ENCODE measurements at places on chromosomes 1 and 21.

DNA sequence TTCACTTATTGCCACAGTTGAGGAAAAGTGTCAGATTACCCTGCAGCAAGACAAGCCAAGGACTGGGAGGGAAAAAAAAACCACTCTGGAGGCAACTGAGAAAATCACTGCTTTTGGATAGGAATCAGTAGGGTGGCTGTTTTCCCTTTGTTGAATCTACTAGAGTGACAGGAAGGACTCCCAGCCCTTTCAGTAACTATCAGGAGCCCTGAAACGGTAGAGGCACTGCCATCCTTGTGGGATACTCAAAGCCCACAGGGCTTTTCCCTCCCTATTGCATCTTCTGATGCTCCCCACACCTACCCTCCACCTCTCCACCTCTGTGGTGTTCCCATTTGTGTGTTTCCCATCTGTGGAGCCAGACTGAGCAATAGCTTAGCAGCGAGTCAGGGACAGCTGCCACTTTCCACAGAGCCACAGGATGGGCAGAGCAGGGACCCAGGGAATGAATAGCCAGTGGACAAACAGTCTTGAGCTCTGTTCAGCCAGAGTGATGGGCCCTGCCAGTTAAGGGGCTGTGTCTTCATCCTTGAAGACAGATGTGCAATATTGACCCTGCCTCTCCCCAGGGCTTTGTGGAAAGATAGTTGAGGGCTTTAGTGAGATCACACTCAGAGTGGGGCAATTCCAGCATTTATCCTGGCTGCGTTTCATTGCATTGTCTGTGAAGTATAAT, 13.9 kb downstream of the UBIAD1 start:
- DNase-seq = no peak

GRCh38 chr1:28815533-28816185, 3.7 kb downstream of the OPRD1 start:
- no peak for DNase-seq

GRCh38 chr1:222654849-222655248, 37.0 kb downstream of the MIA3 start:
- peak; percentile 68 for DNase-seq

- no peak for DNase-seq
These were observed 120.6 kb downstream of the DNM3 start for GRCh38 chr1:171961861-171962260.

DNA sequence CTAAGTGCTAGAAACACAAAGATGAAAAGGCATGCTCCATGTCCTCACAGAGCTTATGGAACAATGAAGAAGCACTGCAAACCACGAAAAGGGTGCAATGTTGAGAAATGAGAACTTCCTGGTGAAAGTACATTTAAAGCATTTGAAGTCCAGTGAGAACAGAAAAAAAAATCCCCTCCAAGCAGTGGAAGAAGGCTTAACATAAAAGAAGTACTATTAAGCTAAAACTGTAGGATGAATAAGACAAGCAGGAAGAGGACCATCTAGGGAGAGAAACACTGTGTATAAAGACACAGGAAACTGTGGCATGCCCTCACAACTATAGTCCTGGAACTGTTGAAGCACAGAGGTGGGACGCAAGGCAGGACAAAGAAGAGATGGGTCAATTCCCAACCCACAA, 10.0 kb downstream of the TP53BP2 start:
- no peak for DNase-seq

DNA sequence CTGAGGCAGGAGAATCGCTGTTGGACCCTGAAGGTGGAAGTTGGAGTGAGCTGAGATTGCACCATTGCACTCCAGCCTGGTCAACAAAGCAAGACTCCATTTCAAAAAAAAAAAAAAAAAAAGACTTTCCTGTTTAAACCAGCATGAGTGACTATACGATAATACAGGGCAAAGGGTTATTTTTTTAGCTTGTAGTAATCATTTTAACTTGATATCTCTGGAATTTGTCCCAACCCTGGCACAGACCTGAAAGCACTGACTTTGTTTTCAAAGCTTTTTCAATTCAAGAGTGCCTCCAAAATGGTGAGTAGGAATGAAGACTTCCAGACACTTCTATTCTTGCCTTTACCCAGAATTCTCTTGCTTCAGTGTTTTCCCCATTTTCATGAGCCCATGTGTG, 4.4 kb upstream of the TMCO2 start:
- DNase-seq = no peak

DNA sequence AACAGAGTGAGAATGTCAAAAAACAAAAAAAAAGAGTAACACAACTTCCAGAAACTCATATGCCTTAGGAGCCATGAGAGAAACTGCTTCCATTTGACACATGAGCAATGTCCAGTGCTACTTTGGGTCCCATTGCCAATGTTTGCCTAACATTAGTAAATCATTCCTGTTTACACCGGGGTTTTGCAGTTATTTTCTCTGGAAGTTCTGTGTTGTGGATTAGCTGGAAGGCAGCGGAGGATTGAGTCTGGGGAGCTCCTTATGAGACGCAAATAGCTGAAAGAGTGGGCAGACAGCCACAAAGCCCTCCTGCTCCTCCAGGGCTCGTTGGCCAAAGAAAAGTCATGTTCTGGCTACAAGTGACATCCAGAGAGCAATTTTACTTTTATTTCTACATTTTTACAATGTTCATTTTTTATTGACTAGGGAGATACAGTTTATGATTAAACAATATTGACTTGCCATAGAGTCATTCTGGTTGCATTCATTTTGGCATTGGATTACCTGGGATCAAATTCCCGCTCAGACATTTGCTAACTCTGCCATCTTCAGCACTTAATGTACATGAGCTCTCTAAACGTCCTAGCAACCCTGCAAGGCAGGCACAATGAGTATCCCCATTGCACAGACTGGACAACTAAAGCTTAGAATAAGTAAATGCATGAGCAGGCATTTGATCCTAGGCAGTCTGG, 66.4 kb upstream of the GALNT2 start:
- DNase-seq = no peak

- DNase-seq = no peak
These were observed 493.7 kb upstream of the PLXNA2 start for GRCh38 chr1:208737922-208738321.

GRCh38 chr1:27428316-27429028, 36.0 kb downstream of the GPR3 start:
- no peak for DNase-seq

DNA sequence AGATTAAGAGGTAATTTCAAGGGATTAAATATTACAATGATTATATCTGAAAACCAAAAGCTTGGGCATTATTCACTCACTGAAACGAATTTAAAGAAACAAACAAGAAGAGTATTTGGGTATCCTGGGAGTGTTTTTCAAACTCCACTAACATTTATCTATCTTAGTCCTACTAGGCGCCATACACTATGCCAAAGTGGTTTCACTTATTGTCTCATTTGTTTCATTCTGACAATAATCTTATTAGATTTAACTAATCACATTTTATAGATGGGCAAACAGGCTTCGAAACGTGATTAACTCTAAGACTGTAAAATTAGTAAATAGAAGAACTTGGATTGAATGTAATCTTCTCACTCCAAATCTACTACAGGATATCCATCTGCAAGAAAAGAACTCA, 25.4 kb downstream of the ASH1L start:
- no peak for DNase-seq

DNA sequence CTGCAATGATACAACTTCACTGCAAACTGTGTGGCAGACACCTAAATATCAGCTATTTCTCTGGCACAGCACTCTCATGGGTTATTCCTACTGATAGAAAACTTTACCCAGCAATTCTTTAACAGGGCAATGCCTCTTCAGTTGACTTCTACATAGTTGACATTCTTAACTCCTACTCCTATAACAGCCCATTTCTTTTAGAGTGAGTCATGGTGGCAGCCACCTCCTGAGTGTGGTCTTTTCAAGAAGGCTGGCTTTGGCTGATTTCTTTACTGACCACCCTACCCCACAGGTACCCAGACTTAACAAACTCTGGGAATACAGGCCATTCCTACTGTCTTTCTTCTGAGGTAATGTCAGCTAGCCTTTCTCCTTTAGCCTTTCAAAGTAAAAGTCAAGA, 805.8 kb upstream of the ADGRL2 start:
- no peak for DNase-seq

DNA sequence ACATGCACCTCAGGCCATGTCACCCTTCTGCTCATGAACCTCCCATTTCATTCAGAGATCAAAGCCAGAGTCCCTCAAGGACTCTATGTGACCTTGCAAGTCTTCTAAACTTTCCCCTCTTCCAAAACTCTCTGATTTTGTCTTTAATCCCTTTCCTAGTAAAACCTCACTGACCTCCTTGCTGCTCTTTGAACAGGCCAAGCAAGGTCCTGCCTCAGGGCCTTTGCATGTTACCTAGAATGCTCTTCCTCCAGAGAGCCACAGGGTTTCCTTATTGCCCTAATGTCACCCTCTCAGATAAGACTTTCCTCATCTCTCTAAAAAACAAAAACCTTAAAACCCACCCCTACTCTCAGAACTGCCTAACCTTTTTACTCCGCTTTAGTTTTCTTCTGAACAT, 26.6 kb downstream of the IL23R start:
- DNase-seq = no peak

- no peak for DNase-seq
These were observed 438.9 kb downstream of the CAMTA1 start for GRCh38 chr1:7224081-7224534.

DNA sequence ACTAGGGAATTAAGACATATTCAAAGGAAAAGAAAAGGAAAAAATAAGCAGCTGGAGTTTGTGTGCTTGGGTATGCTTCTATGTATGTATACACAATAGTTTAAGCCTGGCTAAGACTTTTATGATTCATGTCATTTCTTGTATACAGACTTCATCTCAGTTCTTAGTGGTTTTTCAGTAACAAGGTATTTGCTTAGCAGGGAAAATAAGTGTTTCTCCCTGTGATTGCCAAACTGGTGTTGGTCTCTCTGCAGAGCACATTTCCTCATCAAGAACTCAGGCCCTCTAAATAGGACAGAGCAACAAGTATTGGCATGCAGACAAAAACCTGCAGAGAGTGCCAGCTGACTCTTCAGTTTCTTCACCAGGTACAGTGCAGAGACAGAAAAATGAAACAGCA, 484.4 kb upstream of the ZRANB2 start:
- no peak for DNase-seq

- no peak for DNase-seq
These were observed 56.5 kb upstream of the SELENON start for GRCh38 chr1:25743164-25744139.

GRCh38 chr1:198201956-198202784, 45.4 kb downstream of the NEK7 start:
- DNase-seq = no peak

GRCh38 chr1:94795434-94795833, 24.7 kb upstream of the SLC44A3 start:
- DNase-seq = no peak

GRCh38 chr21:15308333-15308732, 243.5 kb upstream of the NRIP1 start:
- DNase-seq = no peak

GRCh38 chr21:40512590-40512989, 334.4 kb downstream of the DSCAM start:
- DNase-seq = no peak

GRCh38 chr1:61914823-61915482, 172.7 kb downstream of the PATJ start:
- DNase-seq = no peak

- DNase-seq = no peak
These were observed 180.1 kb downstream of the ZBTB18 start for GRCh38 chr1:244231193-244231571.
